Activated CD4-positive, alpha-beta T cell treated with anti-CD3 and anti-CD28 coated beads, Interleukin-10, Interleukin-2, amounts not matched to agents 100 ng/mL and 50 ng/mL, durations not matched to agents 16 hours and 8 hours (primary cell): ENCODE measurements at places on chromosomes 2 and 18.
A peak's percentile ranks its signal among the peaks of the same experiment; 100 is the strongest.

- DNase-seq = peak; percentile 41
Measured at GRCh38 chr2:238684362-238685326, 163.2 kb upstream of the TWIST2 start.

DNA sequence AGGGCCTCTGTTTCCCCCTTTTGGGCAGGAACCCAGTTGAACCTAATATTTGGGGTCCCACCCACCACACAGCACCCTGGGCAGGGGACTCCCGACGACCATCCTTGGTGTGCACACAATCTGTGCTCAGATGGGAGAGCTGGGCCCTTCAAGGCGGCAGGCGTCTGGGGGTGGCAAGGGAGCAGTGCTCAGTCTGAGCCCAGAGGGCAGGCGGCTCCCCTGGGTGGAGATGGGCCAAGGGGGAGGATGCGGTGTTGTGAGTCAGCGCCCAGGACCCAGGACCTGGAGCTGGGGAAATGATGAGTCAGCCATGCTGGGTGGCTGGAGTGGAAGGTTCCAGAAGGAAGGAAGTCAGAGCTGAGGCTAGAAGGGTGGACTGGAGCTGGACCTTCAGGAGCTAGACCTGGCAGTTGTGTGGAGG lies 3.8 kb downstream of the PROM2 start:
- DNase-seq = no peak

- DNase-seq = no peak
Measured at GRCh38 chr2:85790499-85791188, 36.9 kb downstream of the ATOH8 start.

- no peak for DNase-seq
Measured at GRCh38 chr2:226077031-226077430, 677.5 kb downstream of the NYAP2 start.

DNA sequence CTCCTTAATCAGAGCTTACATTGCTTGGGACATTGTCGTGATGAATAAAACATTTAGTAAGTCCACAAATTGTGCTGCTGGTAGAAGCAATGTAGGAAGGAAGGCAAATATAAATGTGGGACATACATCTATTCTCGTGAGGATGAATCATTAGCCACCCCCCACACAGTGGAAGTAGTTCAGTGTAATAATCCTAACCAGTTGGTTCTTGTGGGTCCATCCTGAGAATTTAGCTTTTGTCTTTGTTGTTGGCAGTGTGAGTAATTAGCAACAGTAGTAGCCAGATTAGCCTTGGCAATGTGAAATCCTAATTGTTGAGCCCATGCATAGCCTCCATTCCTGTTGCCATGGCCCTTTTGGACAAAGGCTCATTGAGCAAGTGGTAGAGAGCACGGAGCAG lies 532.1 kb downstream of the FBXO15 start:
- DNase-seq = no peak

DNA sequence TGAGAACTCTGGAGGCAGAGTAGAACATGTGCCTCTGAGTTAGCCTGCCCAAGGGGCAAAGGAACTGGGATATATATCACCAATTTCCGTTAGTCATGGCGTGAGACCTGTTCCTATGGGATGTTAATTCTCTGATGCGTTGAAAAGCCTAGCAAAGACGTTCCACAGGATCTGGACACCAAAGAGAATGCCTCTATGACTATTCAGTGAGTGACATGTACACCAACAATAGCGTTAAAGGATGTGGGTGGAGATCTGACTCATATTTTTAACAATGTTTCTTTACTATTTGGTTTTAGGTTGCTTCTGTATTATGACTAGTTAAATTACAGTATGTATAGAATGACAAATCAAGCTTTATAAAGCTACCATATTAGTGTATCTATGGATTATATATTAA lies 320.9 kb upstream of the MC4R start:
- no peak for DNase-seq

DNA sequence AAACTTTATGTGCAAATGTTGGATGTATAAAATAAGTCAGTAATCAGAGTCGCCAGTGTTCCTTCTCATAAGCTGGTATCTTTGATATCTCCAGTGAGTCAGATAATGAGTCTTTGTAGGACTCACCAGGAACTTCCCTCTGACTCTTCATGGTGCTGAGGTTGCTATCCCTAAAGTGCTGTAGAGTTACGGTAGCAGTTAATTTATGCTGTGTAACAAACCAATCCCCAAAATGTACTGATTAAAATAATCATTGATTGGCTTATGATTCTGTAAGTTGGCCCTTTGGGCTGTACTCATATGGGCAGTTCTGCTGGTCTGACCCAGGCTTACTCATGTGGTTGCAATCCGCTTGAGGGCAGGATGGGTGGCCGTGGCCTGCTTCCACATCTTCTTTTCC lies 43.8 kb downstream of the MAIP1 start:
- DNase-seq = no peak

DNA sequence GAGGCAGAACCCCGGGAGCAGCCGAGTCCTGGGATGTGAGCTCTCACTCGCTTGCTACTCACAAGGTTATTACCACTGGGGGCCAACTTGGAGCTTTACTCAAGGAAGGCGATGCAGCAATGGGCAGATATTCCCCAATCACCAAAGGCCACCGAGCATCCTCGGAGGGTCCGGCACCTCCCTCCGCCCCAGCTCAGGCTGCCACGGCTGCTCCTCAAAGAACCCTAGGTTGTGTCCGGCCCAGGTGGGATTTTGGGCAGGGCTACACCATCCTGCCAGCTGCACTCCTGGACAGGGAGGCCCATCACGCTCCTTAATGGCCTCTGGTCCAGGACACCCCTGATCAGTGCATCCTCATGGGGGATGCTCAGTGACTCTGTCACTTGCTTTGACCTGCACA lies 24.8 kb downstream of the FBLN7 start:
- no peak for DNase-seq

- DNase-seq = no peak
Measured at GRCh38 chr18:57619876-57620275, 1.8 kb downstream of the NARS1 start.

DNA sequence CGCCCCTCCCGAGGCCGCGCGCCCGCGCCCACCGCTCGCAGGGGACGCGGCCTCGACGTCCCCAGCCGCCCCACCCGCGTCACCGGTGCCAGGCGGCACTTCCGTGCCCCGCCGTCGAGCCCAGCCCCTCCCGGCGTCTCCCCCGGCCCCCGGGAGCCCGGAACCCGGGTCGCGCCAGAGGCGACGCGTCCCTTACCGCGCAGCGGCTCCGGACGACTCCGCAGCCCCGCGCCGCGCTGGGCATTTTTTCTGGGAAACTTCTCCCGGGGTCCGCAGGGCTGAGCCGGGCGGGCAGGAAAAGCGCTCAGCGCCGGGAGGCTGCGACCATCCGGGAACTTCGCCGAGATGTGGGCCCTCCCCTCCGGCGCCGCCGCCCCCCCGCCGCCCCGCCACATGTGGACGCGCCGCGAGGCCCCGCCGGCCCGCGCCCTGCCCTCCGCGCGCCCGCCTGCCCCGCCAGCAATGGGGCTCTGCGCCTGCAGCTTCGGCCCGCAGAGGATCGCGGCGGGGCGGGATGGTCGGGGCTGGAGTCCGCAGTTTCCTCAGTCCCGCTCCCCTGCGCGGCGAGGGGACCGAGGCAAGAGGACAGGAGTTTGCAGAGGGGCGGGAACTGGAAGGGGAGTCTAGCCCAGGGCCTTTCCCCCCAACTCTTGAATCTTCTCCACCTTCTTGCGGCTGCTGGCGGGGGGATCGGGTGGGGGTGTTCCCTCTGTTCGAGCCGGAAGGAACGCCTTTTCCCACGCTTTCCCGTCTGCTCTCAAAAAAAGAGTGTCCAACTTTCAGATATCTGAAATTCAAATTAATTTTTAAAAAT lies 81.5 kb downstream of the CHRNA1 start:
- DNase-seq = peak; percentile 54

DNA sequence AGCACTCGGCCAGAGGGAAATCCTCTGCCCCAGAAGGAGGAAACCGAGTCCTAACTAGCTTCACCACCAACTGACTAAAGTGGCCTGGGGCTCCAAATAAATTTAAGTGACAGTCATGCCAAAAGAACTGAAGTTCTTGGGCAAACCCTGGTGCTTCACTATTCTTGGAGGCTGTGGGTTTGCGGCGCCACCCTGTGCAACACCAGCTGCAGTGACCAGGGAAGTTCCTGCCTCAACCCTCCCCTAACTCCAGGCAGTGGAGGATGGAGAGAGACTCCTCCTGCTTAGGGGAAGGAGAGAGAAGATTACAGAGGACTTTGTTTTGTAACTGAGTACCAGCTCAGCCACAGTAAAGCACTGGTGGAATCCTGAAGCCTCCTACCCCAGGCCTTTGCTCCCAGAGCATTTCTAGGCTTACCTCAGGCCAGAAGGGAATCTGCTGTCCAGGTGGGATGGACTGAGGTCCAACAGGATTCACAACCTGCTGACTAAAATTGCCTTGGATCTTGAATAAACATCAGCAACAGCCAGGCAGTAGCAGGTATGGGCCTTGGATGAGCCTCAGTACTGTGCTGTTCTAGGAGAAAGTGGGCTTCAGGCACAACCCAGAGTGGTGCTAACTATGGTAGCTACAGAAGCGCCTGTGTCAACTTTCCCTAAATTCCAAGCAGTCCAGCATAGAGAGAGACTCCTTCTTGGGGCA lies 29.4 kb upstream of the BMP10 start:
- no peak for DNase-seq

DNA sequence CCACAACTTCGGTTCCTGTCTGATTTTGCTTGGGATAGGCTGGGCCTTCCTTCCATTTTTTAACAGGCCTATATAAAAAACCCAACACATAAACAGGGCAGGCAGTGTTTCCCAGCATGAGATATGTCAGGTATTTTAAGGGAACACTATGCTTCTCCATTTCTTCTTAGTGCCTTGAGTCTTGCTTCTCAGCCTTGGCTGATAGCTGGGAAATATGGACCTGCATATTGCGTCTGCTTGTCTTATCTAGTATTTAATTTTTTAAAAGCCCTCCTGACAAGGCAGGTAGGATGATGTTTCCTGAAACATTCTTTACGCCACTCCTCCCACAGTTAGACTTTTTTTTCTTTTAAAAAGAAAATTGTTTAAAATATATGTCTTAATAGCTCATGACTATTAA lies 45.5 kb upstream of the NABP1 start:
- no peak for DNase-seq

- no peak for DNase-seq
Measured at GRCh38 chr18:42641996-42642395, 473.5 kb downstream of the RIT2 start.

- no peak for DNase-seq
Measured at GRCh38 chr2:224173933-224174332, 134.8 kb upstream of the SERPINE2 start.

GRCh38 chr2:118121101-118121500 lies 32.8 kb downstream of the INSIG2 start:
- DNase-seq = no peak

- no peak for DNase-seq
Measured at GRCh38 chr2:163698857-163699256, 37.0 kb downstream of the FIGN start.

- no peak for DNase-seq
Measured at GRCh38 chr2:103880081-103880834, 973.7 kb upstream of the POU3F3 start.

GRCh38 chr2:32739664-32740063 lies 111.8 kb downstream of the TTC27 start:
- no peak for DNase-seq

DNA sequence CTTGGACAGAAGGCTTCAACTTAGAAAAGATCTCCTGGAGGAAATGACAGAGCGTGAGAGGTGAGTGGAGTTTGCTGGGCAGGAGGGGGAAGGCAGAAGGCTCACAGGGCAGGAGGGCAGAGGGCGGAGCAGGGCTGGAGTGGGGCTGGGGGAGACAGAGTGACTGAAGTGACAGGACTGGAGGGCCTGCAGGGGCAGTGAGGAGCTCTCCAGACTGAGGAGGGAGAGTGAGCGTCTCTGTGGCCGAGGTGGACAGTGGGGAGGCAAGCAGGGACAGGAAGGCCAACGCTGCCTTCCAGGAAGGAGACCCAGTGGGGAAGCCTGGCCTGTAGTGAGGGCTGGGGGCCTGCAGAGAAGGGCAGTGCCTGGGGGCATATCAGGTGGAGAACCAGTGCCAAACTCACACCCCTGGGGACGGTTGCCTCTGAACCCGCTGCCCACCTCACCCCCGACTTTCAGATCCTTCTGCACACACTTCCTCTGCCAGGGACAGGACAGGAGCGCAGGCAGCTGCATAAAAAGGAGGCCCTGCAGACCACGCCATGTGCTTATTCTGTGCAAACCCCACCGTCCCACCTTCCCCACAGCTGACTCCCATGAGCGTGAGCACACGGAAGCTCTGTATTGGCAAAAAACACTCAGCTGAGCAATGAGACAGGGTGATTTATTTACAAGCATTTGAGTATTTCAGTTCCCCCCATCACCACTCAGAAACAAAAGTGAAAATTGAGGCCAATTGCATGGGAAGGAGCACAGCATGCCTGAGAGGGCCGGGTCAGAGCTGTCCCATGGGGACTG lies 244.3 kb downstream of the FAM210A start:
- no peak for DNase-seq

DNA sequence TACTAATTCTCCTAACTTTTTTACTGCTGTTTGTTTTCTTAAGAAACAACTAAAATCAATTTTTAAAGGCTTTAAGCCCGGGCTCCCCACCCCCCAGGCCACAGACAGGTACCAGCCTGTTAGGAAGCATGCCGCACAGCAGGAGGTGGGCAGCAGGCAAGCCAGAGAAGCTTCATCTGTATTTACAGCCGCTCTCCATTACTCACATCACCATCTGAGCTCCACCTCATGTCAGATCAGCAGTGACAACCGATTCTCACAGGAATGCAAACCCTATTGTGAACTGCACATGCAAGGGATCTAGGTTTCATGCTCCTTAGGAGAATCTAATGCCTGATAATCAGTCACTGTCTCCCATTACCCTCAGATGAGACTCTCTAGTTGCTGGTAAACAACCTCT lies 517.0 kb downstream of the NRXN1 start:
- no peak for DNase-seq

DNA sequence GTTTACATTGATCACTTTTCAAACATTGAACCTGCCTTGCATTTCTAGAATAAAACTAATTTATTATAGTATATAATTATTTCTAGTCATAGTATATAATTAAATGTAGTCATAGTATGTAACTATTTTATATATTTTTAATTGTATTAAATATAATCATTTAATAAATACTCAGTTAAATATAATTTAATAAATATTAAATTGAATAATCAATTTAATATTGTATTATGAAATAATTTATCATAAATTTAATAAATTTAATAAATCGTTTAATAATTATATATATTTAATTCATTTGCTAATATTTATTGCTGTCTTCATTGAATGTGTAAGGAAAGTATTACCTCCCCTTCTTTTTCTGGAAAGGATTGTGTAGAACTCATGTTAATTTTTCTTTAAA lies 225.6 kb upstream of the NRP2 start:
- no peak for DNase-seq

DNA sequence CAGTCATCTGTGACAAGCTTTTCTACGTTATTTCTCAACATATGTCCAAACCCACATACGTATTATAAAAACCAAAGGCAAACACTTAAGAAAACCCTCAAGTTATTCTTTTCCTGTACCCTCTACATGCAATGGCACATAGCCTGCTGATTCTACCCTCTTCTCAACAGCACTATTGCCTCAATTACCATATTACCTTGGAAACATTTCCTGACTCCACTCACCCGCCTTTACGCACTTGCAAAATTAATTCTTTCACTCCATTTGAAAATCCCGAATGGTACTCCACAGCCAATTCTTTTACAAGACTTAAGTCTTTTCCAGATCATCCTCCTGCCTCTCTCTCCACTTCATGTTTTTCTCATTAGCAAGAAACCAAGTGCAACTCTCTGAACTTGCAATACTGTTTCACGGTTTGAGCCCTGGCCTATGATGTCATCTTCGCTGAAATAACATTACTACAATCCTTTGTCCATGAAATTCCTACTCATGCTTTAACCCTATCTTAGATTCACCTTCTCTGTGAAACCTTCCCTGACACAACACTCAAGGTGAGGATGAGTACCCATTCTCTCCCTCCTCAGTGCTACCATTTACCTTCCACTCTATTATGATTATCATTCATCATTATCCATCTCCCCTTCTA lies 29.0 kb downstream of the SESTD1 start:
- DNase-seq = no peak
